ENCODE measurements at places on chromosomes 11 and 22. TPM values are rescaled to one million over a fixed set of nuclear protein-coding genes. Genes with fewer than 3 reads are reported as not detected.
A peak's percentile ranks its signal among the peaks of the same experiment; 100 is the strongest.

DNA sequence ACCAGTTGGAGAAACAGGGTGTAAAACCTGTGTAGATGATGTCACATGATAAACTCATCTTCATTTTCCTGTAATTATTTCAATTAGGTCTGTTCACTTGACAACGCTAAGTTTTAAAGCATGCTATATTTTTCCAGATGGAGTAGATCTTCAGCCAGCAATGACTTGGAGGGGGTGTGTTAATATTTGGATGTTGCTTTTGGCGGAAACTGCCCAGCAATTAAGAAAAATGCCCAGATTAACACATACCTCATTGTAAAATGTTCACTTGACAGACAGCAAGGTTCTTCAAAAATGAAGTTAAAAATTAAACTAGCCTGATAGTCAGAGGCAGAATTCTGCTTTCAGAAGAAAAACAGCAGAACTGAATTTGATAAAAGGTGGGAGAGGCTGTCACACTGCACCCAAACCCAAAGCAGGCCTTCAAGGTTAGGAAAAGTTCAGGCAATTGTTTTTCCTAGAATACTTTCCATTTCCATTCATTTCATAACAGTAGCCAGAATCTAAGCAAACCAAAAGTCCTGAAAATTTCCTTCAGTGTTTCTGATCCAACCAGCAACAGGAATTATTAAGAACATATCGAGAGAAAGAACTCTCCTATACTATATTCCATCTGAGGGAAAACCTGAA is 33.0 kb downstream of the VSIG10L2 start:
- H3K27me3 ChIP-seq = no peaks in the 10 kb centered on the region
- no peaks in the 10 kb centered on the region for H3K36me3 ChIP-seq
- no peaks in the 10 kb centered on the region for H3K4me1 ChIP-seq

DNA sequence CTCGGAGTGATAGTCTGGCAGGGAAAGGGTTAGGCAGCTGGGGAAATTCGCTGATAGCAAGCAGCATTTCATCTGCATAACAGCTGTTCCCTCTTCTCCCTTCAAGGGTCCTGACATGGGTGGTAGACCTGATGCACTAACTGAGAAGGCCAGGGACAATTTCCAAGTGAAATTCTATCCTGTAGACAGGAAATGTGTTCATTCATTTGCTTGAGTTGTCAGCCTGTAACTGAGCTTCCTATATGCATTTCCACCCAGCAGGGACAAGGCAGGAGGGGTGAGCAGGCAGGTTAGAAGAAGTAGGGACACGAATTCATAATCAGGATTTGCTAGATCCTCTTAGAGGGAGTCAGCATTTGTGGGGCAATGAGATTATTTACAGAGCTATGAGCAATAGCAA is 154.3 kb upstream of the NCAM1 start:
- no peak for DNase-seq
- H3K27ac ChIP-seq = no peak overlapping the region
- H3K36me3 ChIP-seq = no peaks in the 10 kb centered on the region
- no peak overlapping the region for H3K4me3 ChIP-seq
- no peaks in the 10 kb centered on the region for H3K4me1 ChIP-seq

GRCh38 chr11:6365659-6366058 is 24.6 kb upstream of the SMPD1 start:
- H3K27ac ChIP-seq = no peak overlapping the region
- no peaks in the 10 kb centered on the region for H3K36me3 ChIP-seq
- H3K4me1 ChIP-seq = no peaks in the 10 kb centered on the region
- no peak overlapping the region for H3K4me3 ChIP-seq
- H3K27me3 ChIP-seq = no peaks in the 10 kb centered on the region

GRCh38 chr11:26607725-26608506 is 35.9 kb upstream of the MUC15 start:
- no peaks in the 10 kb centered on the region for H3K27me3 ChIP-seq
- no peaks in the 10 kb centered on the region for H3K4me1 ChIP-seq
- DNase-seq = no peak
- H3K27ac ChIP-seq = no peak overlapping the region

The SPI1 gene
- 344 TPM for polyA plus RNA-seq

DNA sequence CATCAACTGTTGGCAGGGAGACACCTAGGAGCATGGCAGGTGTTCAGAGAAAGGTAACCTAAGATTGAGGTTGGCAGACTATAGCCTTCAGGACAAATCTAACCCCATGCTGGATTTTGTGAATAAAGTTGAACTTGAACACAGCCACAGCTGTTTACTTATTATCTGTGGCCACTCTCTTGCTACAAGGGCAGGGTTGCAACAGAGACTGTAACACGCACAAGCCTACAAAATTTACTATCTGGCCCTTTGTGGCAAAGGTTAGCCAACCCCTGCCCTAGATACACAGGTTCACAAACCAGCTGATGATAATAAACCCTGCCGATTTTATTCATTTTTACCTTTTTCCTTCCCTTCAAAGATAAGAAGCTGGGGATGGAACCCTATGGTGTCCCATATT is 2.5 kb downstream of the THYN1 start:
- no peak overlapping the region for H3K27ac ChIP-seq
- H3K27me3 ChIP-seq = no peaks in the 10 kb centered on the region
- H3K4me1 ChIP-seq = no peaks in the 10 kb centered on the region
- H3K4me3 ChIP-seq = no peak overlapping the region
- no peak for DNase-seq

DNA sequence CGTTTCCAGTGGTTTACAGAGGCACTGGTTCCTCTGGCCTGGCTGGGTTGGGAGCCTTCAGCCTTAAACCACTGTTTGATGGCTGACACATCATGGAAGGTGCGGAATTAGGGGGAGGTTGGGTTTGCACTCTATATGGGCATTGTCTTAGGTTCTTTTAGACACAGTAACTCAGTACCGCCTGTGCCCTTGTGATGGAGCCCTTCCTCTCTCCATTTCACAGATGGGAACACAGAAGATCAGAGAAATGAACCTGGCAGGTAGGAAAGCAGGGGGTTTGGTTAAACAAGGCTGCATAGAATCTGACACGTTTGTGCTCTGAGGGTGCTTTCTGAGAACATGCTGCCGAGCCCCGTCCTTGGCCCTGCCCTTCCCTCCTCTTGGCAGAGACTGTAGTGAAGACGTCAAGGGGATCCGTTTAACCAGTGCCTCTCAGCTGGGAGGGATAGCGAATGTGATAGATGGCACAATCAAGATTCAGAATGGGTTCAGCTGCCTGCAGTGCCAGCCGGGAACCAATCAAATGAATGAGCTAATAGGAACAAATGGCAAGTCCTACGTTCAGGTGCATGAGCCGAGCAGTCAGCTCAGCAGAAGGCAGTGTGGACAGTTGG is 228.6 kb downstream of the TBC1D22A start:
- DNase-seq = no peak
- no peaks in the 10 kb centered on the region for H3K4me1 ChIP-seq
- H3K36me3 ChIP-seq = no peaks in the 10 kb centered on the region
- no peak overlapping the region for H3K4me3 ChIP-seq

The ZP1 gene
- polyA plus RNA-seq = not detected

GRCh38 chr11:42967653-42968052 is 344.1 kb upstream of the API5 start:
- no peak overlapping the region for H3K4me3 ChIP-seq
- no peaks in the 10 kb centered on the region for H3K36me3 ChIP-seq
- H3K27ac ChIP-seq = no peak overlapping the region
- no peaks in the 10 kb centered on the region for H3K4me1 ChIP-seq

GRCh38 chr11:43852057-43852636 is 28.5 kb upstream of the ALKBH3 start:
- H3K27ac ChIP-seq = no peak overlapping the region
- H3K4me3 ChIP-seq = no peak overlapping the region
- peak; percentile 92 for DNase-seq
- H3K36me3 ChIP-seq = peaks cover 3% of the 10 kb centered on the region
- no peaks in the 10 kb centered on the region for H3K27me3 ChIP-seq

- no peak for DNase-seq
- H3K27ac ChIP-seq = no peak overlapping the region
- H3K4me3 ChIP-seq = no peak overlapping the region
- no peaks in the 10 kb centered on the region for H3K27me3 ChIP-seq
- no peaks in the 10 kb centered on the region for H3K4me1 ChIP-seq
These were observed 181.1 kb downstream of the MIAT start for GRCh38 chr22:26838471-26838825.

DNA sequence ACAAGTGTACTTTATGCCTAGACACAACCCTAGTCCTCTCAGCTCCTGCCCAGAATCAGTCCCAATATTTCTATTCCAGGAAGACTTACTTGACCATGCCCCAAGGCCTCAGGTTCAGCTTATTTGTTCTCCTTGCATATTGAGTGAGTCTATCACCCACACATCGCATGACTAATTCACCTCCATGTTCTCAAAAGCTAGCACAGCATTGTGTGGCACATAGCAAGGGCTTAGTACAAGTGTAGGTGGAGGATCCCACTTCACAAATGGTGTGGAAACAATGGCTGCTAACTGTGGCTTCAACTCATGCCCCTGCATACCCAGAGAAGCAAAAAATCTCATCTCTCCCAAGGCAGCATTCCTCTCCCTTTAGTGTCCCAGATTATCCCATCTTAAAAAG is 602.6 kb upstream of the API5 start:
- H3K4me1 ChIP-seq = no peaks in the 10 kb centered on the region
- H3K4me3 ChIP-seq = no peak overlapping the region
- no peak for DNase-seq

The SYCE3 gene
- 1.7 TPM for polyA plus RNA-seq

DNA sequence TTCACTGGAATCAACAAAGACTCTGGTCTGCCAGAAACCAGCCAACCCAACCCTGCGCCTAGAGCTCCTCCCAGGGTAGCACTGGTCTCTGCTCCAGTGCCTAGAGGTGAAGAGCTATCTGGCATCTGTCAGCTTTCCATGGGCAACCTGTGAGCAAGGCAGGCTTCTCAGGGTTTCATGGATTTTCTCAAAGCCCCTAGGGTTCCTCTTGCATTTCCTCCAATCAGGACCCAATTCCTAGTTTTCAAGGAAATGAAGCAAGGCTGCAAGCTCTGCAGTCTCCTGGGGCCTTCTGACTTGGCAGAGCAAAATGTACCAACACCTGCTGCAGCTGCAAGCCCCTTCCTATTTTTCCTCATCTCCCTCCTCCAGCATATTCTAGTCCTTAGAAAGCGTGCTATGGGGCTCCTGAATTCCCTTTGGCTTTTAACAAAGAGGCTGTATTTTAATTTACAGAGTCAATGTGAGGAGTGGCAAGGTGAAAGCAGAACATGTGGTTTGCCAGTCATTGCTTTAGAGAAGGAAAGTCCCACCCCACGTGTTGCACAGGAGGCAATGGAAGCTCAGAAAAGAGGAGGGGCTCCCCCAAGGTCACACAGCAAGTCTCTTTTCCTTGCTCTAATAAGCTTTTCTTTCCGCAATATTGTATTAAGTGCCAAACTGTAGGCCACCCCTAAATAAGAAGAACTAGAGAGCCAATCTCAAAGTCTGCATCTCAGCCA is 33.0 kb upstream of the RIC3 start:
- peak; percentile 45 for DNase-seq
- no peak overlapping the region for H3K27ac ChIP-seq
- H3K4me3 ChIP-seq = no peak overlapping the region
- H3K4me1 ChIP-seq = peaks cover 4% of the 10 kb centered on the region
- H3K27me3 ChIP-seq = no peaks in the 10 kb centered on the region

DNA sequence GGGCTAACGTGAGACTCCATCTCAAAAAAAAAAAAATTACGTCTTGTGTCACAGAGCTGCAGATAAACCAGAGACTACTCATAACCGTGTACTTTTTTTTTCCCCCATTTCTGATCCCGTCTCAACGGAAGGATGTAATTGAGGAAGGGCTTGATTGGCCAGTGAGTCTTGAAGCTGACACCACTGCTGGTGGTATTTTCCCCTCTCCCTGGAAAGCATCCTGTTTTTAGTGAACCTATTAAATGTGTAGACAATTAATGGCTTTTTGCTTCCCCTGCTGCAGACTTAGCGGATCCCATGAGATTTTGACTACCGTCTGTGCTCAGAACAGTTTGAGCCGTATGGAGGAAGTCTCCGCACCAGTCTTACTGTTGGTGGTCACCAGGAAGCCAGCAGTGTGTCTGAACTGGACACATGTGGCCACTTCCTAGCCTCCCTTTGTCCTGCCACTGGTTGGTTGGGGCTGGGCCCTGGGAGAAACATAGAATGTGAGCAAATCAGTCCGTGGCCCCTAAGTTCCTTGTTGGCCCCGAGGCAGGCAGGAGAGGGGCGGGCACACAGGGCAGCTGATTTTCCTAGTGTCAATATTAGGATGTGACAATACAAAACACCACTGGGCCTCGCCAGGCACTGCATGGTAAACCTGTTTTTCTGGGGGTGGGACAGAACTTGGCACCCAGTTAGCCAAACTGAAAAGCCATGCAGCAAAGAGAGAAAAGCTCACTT is 3.1 kb downstream of the BIK start:
- peak; percentile 32 for DNase-seq
- no peak overlapping the region for H3K27ac ChIP-seq
- H3K4me1 ChIP-seq = no peaks in the 10 kb centered on the region
- H3K27me3 ChIP-seq = peaks cover 26% of the 10 kb centered on the region
- no peak overlapping the region for H3K4me3 ChIP-seq
- no peaks in the 10 kb centered on the region for H3K36me3 ChIP-seq

The CCDC15 gene
- 0.65 TPM for polyA plus RNA-seq

- no peaks in the 10 kb centered on the region for H3K4me1 ChIP-seq
- H3K27ac ChIP-seq = no peak overlapping the region
- no peak for DNase-seq
- no peaks in the 10 kb centered on the region for H3K36me3 ChIP-seq
- no peaks in the 10 kb centered on the region for H3K27me3 ChIP-seq
- no peak overlapping the region for H3K4me3 ChIP-seq
These were observed 21.7 kb downstream of the CAVIN3 start for GRCh38 chr11:6298605-6299004.

The TIMM8B gene
- polyA plus RNA-seq = 137 TPM

DNA sequence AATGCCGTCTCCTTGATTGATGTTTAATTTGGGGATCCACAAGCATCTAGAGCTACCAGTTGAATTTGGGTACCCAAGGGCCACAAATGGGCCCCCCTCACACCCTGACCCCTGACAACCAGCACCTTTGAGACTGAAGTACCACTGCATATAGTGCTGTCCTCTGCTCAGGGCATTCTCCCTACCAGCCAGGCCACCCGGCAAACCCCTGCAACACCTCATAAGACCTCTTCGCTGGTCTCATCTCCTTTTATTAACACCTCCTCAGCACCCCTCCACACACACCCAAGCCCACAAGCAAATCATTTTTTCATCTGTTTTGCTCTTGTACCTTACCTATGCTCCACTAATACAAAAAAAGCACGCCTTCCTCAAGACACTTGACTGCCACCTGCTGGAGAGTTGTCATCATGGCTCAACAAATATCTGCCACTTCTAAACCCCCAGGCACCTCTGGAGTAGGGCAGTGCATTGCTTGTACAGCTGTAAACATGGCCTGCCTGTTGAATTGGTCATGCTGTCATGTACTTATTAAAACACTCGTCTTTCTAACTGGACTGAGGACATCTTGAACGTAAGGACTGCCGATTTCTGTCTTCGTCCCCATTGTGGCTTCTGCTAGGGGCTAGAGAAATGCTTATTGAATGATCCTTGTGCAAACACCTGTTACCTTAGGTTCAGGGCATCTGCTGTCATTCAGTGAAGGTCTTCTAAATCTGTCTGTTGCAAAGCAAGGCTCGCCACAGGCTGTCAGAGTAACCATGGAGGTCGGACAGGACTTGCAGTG is 66.5 kb downstream of the BMAL1 start:
- peaks cover 2% of the 10 kb centered on the region for H3K36me3 ChIP-seq
- no peak overlapping the region for H3K27ac ChIP-seq
- H3K4me1 ChIP-seq = peaks cover 5% of the 10 kb centered on the region
- peak; percentile 80 for DNase-seq
- no peaks in the 10 kb centered on the region for H3K27me3 ChIP-seq
- H3K4me3 ChIP-seq = no peak overlapping the region

Data from lung (tissue), 17 donors.